ENCODE measurements at places on chromosomes 11 and 22. TPM values are rescaled to one million over a fixed set of nuclear protein-coding genes. Genes with fewer than 3 reads are reported as not detected.
A peak's percentile ranks its signal among the peaks of the same experiment; 100 is the strongest.

SUSD2 gene
- total RNA-seq = 0.25 TPM

SMTNL1 gene
- total RNA-seq = 0.28 TPM

IMMP1L gene
- 95.2 TPM for total RNA-seq

- DNase-seq = no peak
Observed at GRCh38 chr22:25090225-25090890, 109.3 kb upstream of the CRYBB3 start.

DNA sequence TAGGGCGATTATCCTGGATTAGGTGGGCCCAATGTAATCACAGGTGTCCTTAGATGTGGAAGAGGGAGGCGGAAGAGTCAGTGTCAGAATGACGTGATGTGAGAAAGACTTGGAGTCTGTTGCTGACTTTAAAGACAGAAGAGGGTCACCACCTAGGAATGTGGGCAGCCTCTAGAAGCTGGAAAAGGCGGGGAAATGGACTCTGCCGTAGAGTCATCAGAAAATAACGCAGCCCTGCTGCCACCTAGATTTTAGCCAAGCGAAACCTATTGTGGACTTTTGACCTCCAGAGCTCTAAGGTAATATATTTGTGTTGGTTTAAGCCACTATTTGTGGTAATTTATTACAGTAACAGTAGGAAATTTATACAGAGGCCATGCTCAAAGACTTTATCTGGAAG lies 4.8 kb downstream of the DDX10 start:
- DNase-seq = no peak

- DNase-seq = peak; percentile 25
Observed at GRCh38 chr22:28051091-28051786, 132.2 kb upstream of the PITPNB start.

- DNase-seq = peak; percentile 94
Observed at GRCh38 chr11:20599221-20600019, at the start of gene SLC6A5. TSS of gene SLC6A5 (plus strand) at chr11:20599608. CDS start at chr11:20599673, 65 bp downstream.
